ENCODE measurements at places on chromosomes 6 and 20. TPM values are rescaled to one million over a fixed set of nuclear protein-coding genes. Genes with fewer than 3 reads are reported as not detected.

- H3K4me3 ChIP-seq, result no peak overlapping the region
- H3K27me3 ChIP-seq, result no peaks in the 10 kb centered on the region
- H3K36me3 ChIP-seq, result peaks cover 12% of the 10 kb centered on the region
- no peak for DNase-seq
Measured at GRCh38 chr6:13453771-13454251, 33.6 kb downstream of the GFOD1 start.

The PHACTR1 gene
- total RNA-seq, result 1.5 TPM

DNA sequence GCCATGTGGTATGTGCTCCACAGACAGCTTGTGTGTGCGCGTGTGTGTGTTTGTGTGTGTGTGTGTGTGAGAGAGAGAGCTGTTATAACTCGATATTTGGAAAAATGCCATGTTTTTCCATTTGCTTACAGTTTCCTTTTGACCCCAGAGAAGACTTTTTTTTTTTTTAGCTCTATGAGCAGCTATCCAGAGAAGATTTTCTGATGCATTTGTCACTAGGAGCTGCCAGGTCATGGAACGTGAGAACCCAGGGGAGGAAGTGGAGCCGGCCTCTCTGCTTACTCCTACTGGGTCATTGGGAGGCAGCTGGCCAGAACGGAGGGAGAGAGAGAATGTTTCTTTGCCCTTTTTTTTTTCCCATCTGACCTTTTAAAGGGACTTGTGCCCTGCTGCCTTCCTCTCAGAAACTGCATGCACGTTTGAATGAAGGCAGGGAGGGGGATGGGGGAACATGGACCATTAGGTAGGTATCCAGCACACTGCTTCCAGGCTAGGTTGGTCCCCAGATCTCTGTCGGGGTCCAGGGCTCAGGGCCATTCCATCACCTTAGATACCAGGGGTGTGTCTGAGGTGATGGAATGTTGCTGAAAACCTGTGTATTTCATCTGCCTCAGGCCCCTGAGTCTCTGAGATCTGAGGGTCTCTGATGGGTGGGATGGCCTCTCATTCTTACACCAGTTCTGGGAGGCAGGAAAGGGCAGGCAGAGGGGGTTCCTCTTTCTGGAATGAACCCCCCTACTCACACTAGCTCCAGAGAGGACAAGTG is 11.2 kb upstream of the MRPS18A start:
- no peak overlapping the region for H3K4me3 ChIP-seq
- peak; percentile 54 for DNase-seq
- no peaks in the 10 kb centered on the region for H3K36me3 ChIP-seq
- H3K27ac ChIP-seq, result no peak overlapping the region
- H3K27me3 ChIP-seq, result no peaks in the 10 kb centered on the region

The C6orf118 gene
- total RNA-seq, result not detected

DNA sequence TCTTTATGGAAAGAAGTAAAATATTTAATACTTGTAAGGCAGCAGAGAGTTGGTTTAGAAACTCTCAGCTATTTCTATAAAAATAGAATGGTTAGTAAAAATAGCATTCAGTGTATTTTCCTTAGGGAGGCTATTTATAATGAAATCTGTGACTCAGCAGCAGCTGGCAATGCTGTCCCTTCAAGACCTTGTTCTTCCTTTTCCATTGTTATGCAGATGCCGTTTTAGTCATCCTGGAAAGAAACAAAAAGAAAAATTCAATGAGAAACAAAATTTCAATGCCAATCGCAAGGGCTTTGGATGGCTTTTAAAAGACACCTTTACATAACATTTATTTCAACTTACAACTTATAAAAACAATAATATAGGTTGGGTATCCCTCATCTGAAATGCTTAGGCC is 17.5 kb downstream of the MPC1 start:
- no peaks in the 10 kb centered on the region for H3K36me3 ChIP-seq
- H3K27ac ChIP-seq, result no peak overlapping the region
- H3K4me1 ChIP-seq, result peaks cover 6% of the 10 kb centered on the region

DNA sequence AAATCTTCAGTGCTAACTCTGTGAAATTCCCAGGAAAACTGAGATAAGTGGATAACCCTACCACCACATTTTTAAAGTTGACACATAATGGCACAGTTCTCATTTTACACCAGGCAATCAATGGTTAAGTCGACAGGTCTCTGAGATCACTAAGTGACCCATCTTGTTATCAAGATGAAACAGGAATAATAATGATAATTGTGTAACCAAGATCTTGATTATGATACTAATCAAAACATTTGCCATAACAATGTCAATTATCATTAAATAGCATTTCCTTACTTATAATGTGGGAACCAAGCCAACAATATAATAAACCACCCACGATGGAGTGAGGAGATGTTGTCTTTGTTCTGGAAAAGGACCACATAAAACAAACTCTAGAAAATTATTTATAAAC is 541.6 kb downstream of the TFAP2B start:
- no peak overlapping the region for H3K4me3 ChIP-seq
- H3K27ac ChIP-seq, result no peak overlapping the region
- no peaks in the 10 kb centered on the region for H3K4me1 ChIP-seq
- no peaks in the 10 kb centered on the region for H3K27me3 ChIP-seq
- DNase-seq, result no peak

DNA sequence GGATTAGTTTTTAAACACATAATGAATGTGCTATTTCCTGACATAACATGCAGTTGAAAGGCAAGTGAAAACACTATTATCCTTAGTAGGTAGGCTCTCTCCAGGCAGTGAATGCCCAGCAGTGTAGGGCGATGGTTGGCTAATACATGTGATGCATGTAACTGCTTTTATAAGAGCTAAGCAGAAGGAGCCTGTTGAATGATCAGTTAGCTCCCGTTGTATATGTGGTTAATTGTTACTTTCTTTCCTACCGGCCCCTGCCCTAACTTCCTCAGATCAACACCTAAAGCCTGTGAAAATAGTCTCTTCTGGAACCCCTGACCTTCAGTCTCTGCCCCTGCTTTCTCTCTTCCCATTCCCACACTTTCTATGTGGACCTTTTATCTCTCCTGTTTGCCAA is 10.5 kb downstream of the SOX4 start:
- H3K27me3 ChIP-seq, result no peaks in the 10 kb centered on the region
- no peaks in the 10 kb centered on the region for H3K4me1 ChIP-seq
- DNase-seq, result no peak
- H3K27ac ChIP-seq, result no peak overlapping the region

The BEND3 gene
- 1.3 TPM for total RNA-seq

The C4B gene
- total RNA-seq, result 266 TPM

- no peak overlapping the region for H3K4me3 ChIP-seq
- H3K27ac ChIP-seq, result no peak overlapping the region
- DNase-seq, result no peak
- no peaks in the 10 kb centered on the region for H3K4me1 ChIP-seq
- no peaks in the 10 kb centered on the region for H3K27me3 ChIP-seq
Measured at GRCh38 chr20:3014662-3015061, 28.8 kb upstream of the GNRH2 start.

The RAB44 gene
- 0.87 TPM for total RNA-seq

The HSD17B8 gene
- total RNA-seq, result 15.0 TPM

DNA sequence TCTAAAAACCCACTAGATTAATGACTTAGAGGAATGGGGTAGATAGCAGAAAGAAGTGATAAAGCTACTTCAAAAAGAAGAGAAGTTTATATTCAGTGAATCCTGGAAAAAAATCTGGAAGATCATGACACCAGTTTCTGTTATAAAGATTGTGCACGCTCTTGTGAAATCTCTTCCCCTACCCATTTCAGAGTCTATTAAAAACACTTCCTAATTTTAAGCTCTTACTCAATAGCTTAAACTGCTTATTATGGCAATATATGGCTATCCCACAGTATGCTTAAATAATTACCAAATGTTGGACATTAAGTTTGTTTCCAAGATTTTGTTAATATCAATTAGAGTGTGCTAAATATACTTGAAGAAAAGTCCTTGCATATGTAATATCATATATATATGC is 585.3 kb upstream of the MAN1A1 start:
- no peak overlapping the region for H3K27ac ChIP-seq
- no peaks in the 10 kb centered on the region for H3K36me3 ChIP-seq
- H3K4me3 ChIP-seq, result no peak overlapping the region
- H3K4me1 ChIP-seq, result no peaks in the 10 kb centered on the region
- H3K27me3 ChIP-seq, result no peaks in the 10 kb centered on the region
- DNase-seq, result no peak

- H3K4me1 ChIP-seq, result peaks cover 37% of the 10 kb centered on the region
Measured at GRCh38 chr6:158021814-158022748, 40.4 kb downstream of the SYNJ2 start.

DNA sequence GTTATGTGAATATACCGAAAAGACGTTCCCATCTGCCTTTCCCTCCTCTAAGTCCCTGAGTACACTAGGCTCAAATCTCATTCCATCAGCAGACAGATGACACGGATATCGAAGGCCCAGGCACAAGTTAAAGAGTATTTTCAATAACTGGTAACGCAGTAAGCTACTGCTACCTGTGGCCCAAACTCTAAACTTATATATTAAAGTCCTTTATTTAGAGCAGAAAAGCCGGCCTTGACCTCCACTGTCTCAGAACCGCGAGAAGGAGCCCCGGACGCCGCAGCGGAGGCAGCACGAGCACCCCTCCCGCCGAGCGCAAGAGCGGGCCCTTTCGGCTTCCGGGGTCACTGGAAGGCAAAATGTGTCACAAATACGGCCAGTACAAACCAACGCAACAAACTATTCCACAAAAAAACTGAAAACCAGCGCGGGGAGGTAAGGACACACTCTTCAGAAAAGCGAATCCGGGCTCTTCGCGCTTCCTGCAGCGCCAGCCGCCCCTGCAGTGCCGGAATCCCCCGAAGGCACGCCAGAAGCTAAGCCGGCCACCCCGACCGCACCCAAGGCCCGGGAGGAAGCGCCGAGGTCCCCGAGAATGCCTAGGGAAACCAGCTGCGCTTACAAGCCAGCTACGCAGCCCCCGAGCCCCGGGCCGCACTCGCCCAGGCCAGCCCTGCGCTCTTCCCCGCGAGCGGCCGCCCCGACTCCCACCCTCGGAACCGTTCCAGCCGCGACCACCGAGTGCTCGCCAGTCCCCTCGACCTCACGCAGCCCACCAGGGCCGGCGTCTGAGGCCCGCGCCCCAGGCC is 681 bp downstream of the DIDO1 start:
- H3K4me3 ChIP-seq, result peak overlapping the region; percentile 82
- H3K4me1 ChIP-seq, result peaks cover 87% of the 10 kb centered on the region
- H3K27me3 ChIP-seq, result no peaks in the 10 kb centered on the region
- peak overlapping the region; percentile 100 for H3K27ac ChIP-seq

The OR2H2 gene
- total RNA-seq, result not detected

DNA sequence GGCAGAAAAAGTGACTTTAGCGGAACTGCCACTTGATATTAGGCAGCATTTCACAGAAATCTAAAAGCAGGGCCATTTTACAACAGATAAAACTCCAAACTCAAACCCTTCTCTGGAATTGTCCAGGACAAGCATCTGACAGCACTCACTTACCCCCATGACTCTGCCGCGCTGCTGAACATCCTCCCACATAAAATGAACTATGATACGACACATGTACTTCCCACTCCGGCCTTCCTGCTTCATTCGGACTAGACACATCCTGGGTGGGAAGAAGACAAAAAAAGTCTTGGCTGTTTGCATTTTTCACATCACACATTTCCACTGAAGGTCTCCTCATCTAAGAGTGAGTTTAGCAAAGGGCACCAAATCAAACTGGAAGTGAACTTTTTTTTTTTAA is 54.8 kb upstream of the FAM83C start:
- no peaks in the 10 kb centered on the region for H3K27me3 ChIP-seq
- no peak for DNase-seq
- no peak overlapping the region for H3K27ac ChIP-seq
- peaks cover 8% of the 10 kb centered on the region for H3K36me3 ChIP-seq

GRCh38 chr6:53827531-53827930 is 32.7 kb downstream of the LRRC1 start:
- peaks cover 63% of the 10 kb centered on the region for H3K4me1 ChIP-seq
- H3K27me3 ChIP-seq, result no peaks in the 10 kb centered on the region
- DNase-seq, result no peak
- no peaks in the 10 kb centered on the region for H3K36me3 ChIP-seq
- H3K4me3 ChIP-seq, result no peak overlapping the region

DNA sequence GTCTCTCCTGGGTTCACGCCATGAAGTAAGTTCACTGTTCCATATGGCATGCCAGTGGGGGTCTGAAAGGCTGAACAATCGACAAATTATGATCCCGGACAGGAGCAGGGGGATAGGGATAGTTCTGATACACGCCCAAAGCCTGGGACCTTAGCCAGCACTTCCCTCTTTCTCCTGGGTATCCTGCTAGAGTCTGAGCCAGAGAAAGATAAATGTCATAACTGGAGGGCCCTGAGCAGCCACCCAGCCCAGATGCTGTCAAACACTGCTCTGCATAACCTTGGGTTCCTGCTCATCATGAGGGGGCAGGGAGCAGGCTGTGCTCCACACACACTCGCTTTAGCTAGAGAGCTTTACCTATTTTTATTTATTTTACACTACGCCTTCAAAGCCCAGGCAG is 12.3 kb downstream of the EDEM2 start:
- no peaks in the 10 kb centered on the region for H3K36me3 ChIP-seq
- H3K27me3 ChIP-seq, result no peaks in the 10 kb centered on the region
- no peak for DNase-seq

DNA sequence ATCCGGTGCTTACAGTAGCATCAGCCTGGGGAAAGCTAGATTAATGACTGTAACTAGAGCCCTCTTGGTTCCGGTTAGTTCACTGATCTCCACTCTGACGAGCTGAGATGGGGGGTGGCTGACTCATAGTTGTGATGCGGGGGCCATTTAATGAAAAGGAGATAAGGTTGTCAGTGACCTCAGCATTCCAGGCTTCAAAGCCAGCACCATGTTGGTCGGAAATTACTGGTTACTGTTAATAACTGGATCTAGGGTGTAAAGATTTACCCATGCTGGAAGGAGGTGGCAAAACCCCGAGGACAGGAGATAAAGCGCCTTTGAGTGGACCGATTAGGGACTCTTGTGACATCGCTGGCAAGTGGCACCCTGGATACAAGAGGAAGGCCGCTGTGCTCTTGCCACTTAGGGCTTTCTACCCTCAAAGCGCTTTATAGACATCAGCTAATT is 21.1 kb downstream of the FOXC1 start:
- no peaks in the 10 kb centered on the region for H3K36me3 ChIP-seq
- H3K27ac ChIP-seq, result no peak overlapping the region
- no peak overlapping the region for H3K4me3 ChIP-seq
- no peaks in the 10 kb centered on the region for H3K27me3 ChIP-seq
- DNase-seq, result no peak

DNA sequence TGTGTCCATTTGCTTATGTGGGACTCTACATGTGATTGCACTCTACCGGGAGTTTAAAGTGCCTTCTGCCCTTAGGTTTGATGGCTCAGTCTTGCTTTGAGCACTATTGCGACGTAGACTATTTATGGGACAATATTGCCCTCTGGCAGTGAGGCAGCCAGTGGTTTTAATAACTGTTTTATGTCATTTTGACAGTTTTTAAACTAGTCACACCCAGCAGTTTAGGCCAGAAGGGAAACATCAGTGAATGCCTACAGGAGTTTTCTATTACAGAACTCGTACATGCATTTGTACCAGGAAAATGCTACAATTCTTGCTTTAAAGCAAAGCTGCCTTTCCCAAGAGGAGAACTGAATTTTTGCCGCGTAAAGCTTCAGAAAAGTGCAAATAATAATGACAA is 813.7 kb downstream of the KIF16B start:
- DNase-seq, result no peak
- H3K36me3 ChIP-seq, result no peaks in the 10 kb centered on the region
- H3K4me1 ChIP-seq, result peaks cover 11% of the 10 kb centered on the region
- no peaks in the 10 kb centered on the region for H3K27me3 ChIP-seq
- no peak overlapping the region for H3K4me3 ChIP-seq

The TFAP2D gene
- total RNA-seq, result not detected

GRCh38 chr20:48214601-48215000 is 429.3 kb upstream of the SULF2 start:
- no peaks in the 10 kb centered on the region for H3K27me3 ChIP-seq
- no peaks in the 10 kb centered on the region for H3K4me1 ChIP-seq
- no peak overlapping the region for H3K27ac ChIP-seq
- no peak overlapping the region for H3K4me3 ChIP-seq

The RAET1G gene
- total RNA-seq, result not detected

Data from tibial nerve (tissue), 4 donors.